NCI-H2171 (cell line): ENCODE measurements at places on chromosomes 1 and 21.

- no peak for DNase-seq
These were observed 16.3 kb upstream of the VAV3 start for GRCh38 chr1:107981277-107981676.

DNA sequence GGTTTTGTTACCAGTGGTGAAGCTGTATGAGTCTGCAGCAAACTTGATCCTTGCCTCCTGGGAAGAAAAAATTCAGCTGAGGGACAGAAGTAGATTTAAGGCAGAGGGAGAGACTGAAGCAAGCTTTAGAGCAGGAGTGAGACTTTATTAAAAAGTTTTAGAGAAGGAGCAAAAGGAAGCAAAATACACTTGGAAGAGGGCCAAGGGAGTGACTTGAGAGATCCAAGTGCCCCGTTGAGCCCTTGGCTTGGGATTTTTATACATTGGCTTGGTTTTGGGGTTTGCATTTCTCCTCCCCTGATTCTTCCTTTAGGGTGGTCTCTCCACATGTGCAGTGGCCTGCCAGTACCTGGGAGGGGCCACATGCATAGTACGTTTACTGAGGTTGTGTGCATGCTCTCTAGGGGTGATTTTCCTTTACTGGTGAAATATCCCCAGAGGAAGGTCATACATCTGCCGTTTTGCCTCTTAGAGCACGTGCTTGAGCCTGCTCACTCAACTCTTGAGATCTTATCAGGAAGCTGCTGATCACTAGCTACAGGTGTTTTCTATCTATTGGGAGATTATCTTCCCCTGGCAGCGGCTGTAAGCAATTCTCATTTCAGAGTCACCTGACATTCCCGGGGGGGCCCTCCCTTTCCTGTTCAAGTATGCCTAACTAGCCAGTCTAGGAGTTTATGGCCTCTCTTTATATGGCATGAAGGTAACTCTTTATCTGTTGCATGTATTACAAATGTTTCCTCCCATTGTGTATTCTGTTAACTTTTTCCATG is 20.3 kb downstream of the FASLG start:
- DNase-seq = peak; percentile 2

GRCh38 chr1:115317101-115318012 is 20.7 kb downstream of the NGF start:
- peak; percentile 82 for DNase-seq

DNA sequence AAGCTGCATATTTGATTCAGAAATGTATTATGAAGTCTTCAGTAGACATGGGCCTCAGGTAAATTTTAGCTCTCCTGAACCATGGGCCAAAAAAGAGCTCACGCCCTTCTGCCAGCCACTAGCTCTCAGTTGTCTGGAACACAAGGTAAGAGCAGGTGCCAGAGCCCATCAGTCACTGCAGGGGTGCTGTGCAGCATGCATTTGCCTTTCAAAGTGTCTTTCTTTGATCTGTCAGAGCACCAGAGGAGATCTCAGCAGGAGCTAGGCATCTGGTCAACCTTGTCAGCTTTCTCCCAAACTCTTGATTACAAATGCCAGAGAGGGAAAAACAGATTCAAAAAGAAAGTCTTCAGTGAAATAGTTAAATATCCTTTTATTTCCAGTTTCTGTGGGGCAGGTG is 332.3 kb downstream of the COL11A1 start:
- no peak for DNase-seq

GRCh38 chr1:102840741-102841140 is 267.6 kb downstream of the COL11A1 start:
- no peak for DNase-seq

DNA sequence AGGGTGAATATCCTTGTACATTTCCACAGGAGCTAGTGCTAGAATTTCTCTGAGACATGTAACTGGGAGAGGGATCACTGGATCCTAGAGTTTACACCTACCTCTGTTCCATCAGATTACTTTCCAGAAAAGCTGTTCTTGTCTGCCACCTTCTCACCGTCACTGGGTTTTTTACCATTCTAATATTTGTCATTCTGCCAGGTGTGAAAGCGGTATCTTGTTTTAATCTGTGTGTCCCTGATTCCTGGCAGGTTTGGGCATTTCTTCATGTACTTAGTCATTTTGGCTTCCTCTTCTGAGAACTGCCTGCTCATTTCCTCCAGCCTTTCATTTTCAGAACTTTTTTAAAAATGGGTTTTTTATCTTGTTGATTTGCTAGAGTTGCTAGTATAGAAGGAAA is 5.1 kb downstream of the PMF1 start:
- no peak for DNase-seq

GRCh38 chr1:4599951-4600481 is 54.4 kb upstream of the AJAP1 start:
- no peak for DNase-seq

DNA sequence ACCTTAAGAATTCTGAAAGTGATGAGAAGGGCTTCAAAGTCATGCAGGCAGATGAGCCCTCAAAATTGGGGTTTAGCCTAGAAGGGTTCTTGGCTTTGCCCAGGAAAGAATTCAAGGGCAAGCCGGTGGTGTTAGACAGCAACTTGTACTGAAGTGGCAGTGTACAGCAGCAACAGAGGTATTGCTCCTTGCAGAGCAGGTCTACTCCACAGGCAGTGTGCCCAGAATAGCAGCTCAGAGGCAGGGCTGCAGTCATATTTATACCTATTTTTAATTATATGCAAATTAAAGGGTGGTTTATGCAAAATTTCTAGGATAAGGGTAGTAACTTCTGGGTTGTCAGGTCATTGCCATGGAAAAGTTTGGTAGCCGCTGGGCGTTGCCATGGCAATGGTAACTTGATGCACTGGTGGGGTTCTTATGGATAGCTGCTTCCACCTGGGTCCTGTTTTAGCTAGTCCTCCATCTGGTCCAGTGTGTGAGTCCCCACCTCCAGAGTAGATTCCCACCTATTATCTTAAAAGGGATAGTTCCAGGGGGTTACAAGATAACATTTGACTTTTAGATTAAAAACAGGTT is 57.9 kb upstream of the CR2 start:
- no peak for DNase-seq

DNA sequence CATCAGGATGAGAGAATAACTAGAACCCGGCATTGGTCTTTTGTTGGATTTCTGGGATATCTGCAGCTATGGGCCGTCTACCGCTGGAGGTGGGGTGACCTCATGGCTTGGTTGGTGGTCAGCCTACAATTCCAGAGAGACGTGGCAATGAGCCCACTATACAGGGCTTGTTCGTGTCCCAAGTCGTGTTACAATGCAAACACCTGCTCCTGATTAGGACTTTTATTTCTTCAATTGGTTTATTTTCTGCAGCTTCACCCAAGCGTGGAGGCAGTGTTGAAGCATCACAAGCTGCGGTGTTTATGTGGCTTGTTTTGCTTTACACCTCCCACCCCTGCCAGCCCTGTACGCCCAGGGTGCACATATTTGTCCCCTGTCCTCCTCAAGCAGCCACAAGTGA is 211.7 kb upstream of the TMEM51 start:
- DNase-seq = no peak

- DNase-seq = no peak
These were observed 5.2 kb downstream of the KCNJ10 start for GRCh38 chr1:160064746-160065145.

DNA sequence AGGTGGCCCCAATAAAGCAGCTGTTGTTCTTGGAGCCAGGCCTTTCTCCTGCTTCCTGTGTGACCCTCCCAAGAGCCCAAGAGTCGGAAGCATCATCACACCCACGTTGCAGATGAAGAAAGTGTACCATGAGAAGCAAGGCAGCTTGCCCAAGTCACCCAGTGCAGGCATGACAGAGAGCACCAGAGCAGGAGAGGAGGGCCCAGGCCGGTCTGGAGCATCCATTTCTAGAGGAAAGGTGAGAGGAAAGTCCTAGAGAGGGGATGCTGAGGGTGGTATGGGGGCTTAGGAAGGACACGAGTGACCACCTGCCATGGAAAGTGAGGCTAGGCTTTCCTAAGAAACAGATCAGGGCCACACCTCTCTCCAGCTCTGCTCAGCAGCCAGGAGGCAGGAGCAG is 47.0 kb downstream of the C1orf198 start:
- no peak for DNase-seq

DNA sequence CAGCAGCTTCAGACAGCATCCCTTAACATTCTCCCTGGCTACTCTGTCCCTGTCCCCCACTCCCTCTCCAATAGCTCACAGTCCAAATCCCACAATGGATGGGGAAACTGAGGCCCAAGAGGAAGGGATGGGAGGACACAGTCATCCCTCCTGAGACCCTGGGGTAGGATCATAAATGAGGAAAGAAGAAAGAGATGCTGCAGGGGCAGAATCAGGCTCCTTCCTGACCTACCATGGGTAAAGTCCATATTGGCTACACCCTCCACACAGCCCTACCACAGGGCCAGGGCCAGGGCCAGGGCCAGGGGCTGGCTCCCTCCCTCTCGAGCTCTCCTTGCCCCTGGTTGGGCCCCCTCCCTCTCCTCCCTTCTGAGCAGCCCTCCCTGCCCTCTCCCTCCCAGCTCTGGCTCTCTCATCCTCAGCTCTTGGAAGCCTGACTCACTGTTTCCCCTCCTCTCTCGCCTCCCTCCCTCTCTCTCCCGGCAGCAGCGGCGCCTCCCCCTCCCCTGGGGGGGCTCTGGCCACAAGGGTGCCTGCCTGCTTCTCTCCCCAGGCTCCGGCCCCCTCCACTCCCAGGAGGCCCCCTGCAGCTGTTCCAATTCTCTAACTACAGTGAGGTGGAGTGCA is 4.9 kb downstream of the AHDC1 start:
- peak; percentile 79 for DNase-seq

GRCh38 chr1:208221291-208221622 is 22.9 kb downstream of the PLXNA2 start:
- DNase-seq = no peak

- DNase-seq = no peak
These were observed 21.4 kb upstream of the LRRC38 start for GRCh38 chr1:13535227-13535626.

DNA sequence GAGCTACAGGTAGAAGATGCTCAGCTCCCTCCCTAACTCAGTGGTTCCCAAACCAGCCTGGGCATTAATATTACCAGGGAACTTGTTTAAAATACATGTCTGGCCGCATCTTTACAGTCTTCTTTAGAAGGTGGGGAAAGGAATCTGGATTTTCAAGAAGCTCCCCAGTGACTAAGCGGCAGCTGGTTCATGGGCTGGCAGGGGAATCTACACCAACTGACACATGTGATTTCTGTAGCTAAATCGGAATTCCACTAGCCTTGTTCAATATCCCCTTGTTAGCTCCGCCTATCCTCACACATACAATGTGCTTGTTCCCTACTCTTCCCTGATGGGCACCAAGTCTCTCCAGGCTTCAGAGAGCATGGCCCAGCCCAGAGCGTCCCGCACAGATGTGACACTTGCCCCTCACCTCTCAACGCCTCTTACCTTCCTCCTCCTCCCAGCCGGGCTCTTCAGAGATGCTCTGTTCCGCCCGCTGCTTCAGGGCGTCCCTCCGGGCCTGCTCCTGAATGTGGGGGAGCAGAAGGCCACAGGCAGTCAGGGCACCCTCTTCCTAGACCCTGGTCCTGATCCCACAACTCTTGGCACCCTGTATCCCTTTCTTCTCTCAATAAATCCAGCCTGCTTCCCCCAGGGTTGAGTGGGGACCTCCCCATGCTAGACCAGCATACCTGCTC is 15.3 kb downstream of the TSSK3 start:
- no peak for DNase-seq
